ENCODE measurements at places on chromosomes 13 and 19. TPM values are rescaled to one million over a fixed set of nuclear protein-coding genes. Genes with fewer than 3 reads are reported as not detected.

SLC46A3 gene
- 4.1 TPM for total RNA-seq

CEACAM16 gene
- not detected for total RNA-seq

THSD1 gene
- total RNA-seq: 0.64 TPM

LILRA6 gene
- 0.53 TPM for total RNA-seq

KLK4 gene
- total RNA-seq: not detected

POSTN gene
- total RNA-seq: 33.2 TPM

ERICH6B gene
- total RNA-seq: not detected

CYP2F1 gene
- total RNA-seq: 0.19 TPM

LRRC25 gene
- 0.53 TPM for total RNA-seq

BAX gene
- 42.8 TPM for total RNA-seq

SLC10A2 gene
- total RNA-seq: not detected
